ENCODE measurements at places on chromosomes 1 and 21.

DNA sequence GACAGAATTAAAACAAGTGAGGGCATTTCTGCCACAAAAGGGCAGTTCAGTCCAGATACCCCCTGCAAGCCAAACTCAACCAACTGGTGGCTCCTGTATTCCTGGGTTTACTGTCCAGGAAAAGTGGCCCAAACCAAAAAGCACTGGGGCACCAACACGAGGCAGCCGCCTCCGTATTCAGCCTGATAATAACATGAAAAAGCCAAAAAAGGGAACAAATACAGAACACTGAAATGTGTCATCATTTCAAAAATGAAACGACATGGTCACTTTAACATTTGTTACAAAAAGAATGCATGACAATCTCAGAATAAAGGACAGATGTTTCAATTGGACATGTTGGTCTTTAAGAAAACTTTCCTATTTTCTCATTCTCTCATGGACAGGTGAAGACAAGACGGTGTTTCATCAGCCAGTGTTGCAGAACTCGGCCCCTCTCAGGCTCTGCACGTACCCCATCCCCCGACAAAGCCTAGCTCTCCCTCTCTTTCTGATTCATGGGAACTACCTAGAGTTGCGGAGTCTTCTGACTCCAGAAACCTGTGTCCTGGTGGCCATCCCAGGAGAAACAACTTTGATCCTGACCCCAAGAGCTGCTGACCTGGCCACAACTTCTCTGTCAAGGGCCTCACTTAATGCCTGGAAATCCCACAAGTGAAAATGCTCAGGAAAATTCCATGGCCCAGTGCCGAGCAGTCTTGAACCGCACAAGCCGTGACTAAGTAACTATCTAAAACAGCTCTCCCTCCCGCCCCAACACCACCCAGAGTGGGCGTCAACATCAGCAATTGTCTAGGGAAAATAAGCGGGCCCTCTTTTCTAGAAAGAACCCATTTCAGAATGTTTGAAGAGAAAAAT, 27.1 kb downstream of the ZBTB17 start:
- peak; percentile 41 for DNase-seq

- no peak for DNase-seq
Observed at GRCh38 chr1:198922638-198923430, 284.0 kb downstream of the PTPRC start.

DNA sequence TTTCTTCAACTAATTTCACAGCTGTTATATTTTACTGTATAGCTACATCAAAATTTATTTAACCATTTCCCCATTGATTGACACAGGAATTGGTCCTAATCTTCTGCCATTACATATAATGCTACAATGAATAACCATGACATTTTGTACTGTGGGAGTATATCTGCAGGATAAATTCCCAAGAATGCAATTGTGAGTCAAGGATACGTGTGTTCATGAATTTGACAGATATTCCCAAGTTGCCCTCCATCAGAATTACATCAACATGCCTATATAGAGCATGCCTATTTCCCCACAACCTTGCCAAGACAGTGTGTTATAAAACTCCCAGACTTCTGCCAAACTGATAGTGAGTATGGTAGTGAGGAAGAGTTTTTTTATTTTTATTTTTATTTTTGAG, 2.7 kb upstream of the TIE1 start:
- no peak for DNase-seq

- DNase-seq = no peak
Observed at GRCh38 chr1:171850651-171851350, 9.5 kb downstream of the DNM3 start.

GRCh38 chr1:43238991-43239469, 30.8 kb upstream of the TMEM125 start:
- DNase-seq = no peak

GRCh38 chr1:40740997-40741736, 42.4 kb upstream of the KCNQ4 start:
- DNase-seq = no peak

Measured in stimulated activated CD4-positive, alpha-beta T cell treated with anti-CD3 and anti-CD28 coated beads, Interleukin-2, amount 100 ng/mL, for 4 hours (primary cell).